T-cell (primary cell): ENCODE measurements at places on chromosomes 5 and 9.

DNA sequence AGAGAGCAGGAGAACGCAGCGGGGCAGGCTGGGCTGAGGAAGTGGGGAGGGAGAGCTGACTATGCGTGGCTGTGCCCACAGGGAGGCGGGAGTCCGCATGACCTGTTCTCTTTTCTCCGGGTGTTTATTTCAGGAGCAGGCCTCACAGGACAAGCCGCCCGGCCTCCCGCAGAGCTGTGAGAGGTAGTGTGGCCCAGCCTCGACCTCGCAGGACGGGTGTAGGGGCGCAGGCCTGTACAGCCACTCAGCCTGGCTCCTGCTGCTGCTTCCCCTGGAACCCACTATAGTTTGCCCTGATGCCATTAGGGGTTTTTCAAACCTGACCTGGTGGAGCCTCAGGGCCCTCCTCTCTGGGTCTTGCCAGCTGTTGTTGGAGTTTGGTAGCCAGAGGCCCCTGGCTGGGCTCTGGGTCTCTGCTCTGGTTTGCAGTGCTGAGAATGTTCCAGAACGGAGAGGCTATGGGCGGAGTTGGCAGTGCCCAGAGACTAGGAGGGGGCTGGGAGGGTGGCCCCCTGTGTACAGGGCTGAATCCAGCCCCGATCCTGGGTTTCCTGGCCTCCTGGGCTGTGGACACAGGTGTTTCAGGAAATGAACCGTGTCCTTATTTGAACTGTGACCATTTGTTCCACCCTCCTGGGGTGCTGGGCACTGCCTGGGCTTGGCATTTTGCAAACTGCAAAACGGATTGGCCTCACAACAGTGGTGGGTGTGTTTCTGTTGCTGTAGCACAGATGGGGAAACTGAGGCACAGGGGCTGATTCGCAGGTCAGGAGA lies 78.8 kb downstream of the WNK2 start:
- DNase-seq: no peak

DNA sequence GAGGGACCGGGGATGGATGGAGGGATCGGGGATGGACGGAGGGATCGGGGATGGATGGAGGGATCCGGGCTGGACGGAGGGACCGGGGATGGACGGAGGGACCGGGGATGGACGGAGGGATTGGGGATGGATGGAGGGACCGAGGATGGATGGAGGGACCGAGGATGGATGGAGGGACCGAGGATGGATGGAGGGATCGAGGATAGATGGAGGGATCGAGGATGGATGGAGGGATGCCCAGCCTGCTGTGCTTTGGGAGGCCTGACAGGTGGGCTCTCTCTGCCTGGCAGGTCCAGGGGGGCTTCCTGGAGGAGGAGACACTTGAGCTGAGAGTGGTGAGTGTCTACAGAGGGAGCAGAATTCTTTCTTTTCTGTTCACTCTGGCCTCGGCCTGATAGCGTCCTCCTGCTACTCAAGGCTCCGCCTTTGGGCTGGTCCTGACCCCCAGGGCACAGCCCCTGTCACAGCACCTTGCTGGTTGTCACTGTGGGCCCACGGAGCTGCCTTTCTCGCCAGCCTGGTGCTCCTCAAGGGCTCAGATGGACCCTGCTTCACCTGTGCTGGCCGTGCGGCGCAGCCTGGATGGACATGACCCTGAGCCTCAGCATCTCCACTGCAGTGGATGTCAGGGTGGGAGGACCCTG lies 42.2 kb upstream of the RNF130 start:
- DNase-seq: no peak

- no peak for DNase-seq
These were observed 57.2 kb downstream of the RANBP6 start for GRCh38 chr9:5958273-5958672.

DNA sequence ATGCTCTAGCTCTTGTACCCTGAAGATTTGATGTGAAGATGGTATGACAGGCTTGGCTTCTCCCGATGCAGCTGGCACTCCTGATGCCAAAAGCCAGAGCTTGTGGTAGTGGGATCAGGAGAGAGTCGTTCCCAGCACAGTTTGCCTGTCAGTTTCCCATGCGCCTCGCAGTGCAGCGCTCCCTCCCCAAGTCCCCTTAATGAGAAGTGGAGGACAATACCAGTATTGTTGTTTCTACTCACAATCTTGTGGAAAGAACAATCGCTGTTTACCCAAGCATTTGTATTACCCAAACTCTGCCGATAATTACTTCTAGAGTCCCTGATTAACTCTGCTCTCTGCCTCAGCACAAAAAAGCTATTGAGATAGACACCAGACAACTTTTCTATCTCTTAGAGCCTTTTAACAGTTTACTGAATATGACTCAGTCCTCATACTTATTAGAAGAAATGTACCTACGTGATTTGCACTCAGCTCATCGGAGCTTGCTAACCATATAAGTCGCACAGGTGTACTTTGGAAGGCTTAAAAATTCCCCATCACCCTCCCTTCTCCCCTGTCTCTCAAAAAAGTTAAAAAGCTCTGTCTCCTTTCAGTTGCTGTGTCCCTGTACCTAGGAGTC lies 283.2 kb upstream of the TMEM161B start:
- DNase-seq: no peak

- no peak for DNase-seq
These were observed 287.4 kb upstream of the ARRDC3 start for GRCh38 chr5:91670563-91670962.

- DNase-seq: no peak
These were observed 1.2 kb downstream of the KIAA1958 start for GRCh38 chr9:112487799-112488340.

- no peak for DNase-seq
These were observed 2.1 kb upstream of the CAMLG start for GRCh38 chr5:134736173-134736812.

DNA sequence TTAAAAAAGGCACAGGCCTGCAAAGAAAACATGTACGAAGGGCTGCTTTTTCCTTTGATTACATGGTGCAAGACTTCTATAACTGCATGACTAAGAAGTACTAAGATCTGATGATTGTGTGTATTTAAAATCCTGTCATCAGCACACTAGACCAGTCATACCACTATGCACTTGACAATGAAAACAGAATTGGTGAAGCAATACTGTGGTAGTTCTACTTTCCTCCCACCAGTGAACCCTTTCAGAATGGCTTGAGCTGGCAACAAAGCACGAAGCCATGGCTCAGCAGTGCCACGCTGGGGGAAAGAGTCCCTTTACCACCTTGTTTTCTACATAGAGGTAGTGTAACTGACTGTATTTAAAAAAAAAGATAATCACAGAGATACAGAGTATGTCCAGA lies 49.0 kb upstream of the POU5F2 start:
- DNase-seq: no peak

GRCh38 chr5:116616876-116617275 lies 42.3 kb upstream of the SEMA6A start:
- no peak for DNase-seq

- peak; percentile 2 for DNase-seq
These were observed 159.6 kb upstream of the TBCA start for GRCh38 chr5:77935506-77936364.

DNA sequence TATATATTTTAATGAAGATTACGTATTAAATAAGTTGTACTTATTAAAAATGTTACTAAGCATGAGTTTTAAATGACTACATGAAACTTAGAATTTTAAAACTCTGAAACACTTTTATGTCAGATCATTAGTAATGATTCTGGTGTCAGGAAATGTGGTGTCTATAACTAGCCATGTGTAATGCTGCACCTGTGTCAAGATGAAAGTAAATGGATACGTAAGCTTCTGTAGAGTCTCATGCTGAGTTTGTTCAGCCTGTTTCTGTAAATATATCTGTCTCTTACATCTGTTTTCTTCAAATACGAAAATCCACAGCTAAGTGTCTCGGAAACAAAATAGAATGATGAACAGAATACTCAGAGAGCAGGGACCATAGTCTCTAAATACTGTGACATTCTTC lies 278.0 kb upstream of the SMC2 start:
- DNase-seq: no peak

- no peak for DNase-seq
These were observed 386.6 kb upstream of the RPS23 start for GRCh38 chr5:82664732-82665131.

- no peak for DNase-seq
These were observed 379.0 kb upstream of the GRAMD2B start for GRCh38 chr5:126044111-126044668.

DNA sequence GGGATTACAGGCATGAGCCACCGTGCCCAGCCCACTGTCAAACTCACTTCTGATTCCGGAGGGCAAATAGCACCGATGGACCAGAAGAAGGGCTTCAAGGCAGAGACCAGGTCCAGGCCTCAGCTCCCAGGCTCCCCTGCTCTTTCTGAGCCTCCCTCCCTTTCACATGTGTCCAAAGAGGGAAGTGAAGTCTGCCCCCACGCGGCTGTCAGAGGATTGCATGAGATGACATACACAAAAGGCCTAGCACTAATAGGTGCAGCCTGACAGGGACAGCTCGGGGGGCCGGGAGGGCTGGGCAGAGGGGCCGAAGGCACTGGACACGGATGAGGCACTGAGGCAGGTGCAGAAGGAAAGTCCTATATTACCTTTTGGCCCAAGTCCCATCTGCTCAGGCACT lies 16.1 kb downstream of the FBP1 start:
- no peak for DNase-seq

GRCh38 chr9:113990975-113991471 lies 87.1 kb downstream of the AMBP start:
- DNase-seq: no peak

- no peak for DNase-seq
These were observed 11.2 kb upstream of the MARCHF3 start for GRCh38 chr5:127041571-127041970.

DNA sequence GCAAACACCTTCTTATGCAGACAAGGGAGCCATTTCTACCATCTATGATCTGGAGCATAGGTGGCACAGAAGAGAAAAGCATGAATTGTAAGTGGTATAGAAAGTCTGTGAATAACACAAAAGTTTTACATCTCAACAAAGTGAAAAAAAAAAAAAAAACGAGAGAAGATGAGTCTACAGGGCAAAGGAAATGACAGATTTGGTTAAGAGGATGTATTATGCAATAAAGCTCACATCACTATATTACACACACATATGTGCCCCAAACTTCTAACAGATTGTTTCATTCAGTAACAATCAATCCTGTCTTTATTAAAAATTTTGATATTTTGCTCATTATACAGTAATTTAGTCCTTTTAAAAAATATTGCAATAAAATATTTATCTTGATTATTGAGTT lies 49.8 kb downstream of the CERT1 start:
- DNase-seq: no peak
